ENCODE measurements at places on chromosomes 3 and 15.

- DNase-seq: no peak
Measured at GRCh38 chr3:196399485-196399945, 32.7 kb downstream of the UBXN7 start.

- DNase-seq: no peak
Measured at GRCh38 chr3:30614373-30614772, 8.0 kb downstream of the TGFBR2 start.

DNA sequence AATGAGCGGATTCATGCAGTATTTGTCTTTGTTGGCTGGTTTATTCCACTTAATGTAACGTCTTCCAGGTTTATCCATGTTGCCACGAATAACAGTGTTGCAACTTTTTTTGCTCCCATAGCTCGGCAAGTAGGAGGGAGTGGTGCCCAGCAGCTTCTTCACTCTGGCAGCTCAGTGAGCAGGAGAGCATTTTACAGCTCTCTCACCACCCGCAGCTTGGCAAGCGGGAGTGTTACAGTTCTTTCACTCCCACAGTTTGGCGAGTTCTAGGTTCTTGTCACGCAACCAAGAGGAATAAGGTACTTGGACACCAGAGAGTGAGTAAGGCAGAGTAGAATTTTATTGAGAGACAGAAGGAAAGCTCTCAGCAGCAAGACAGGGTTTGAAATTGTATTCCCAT is 935.2 kb downstream of the TBL1XR1 start:
- DNase-seq: no peak

GRCh38 chr3:187926620-187927019 is 181.4 kb upstream of the BCL6 start:
- DNase-seq: no peak
